ENCODE measurements at places on chromosomes 3 and 15.

DNA sequence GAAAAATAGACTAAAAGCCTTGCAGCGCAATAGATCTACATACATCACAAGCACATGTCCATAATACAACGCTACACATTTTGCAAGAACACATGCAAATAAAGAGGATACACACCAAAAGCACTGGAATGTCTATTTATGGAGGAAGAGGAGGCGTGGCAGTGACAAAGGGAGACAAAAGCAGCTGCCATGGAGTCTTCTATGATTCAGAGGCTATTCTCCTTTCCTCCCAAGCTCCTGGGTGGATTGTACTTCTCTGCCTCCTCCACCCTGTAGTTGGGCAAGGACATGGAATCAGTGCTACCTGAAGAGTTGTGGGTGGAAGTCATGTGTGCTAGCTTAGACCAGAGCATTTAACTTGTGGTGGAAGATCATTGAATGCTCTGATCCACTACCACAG is 57.9 kb upstream of the ABHD2 start:
- no peak for DNase-seq

DNA sequence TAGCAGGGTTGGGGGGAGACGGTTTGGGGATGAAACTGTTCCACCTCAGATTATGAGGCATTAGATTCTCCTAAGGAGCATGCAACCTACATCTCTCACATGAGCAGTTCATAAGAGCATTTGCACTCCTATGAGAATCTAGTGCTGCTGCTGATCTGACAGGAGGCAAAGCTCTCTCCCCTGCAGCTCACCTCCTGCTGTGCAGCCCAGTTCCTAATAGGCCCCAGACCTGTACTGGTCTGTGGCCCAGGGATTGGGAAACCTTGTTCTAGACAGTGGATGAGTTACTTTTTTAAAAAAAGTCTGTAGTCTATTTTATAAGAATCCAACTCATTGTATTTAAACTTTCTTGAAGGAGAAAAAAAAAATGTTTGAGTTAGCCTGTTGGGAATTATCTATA is 100.0 kb downstream of the HHLA2 start:
- no peak for DNase-seq

- DNase-seq = peak; percentile 85
These were observed 300.0 kb upstream of the TPM1 start for GRCh38 chr15:62742409-62743171.

DNA sequence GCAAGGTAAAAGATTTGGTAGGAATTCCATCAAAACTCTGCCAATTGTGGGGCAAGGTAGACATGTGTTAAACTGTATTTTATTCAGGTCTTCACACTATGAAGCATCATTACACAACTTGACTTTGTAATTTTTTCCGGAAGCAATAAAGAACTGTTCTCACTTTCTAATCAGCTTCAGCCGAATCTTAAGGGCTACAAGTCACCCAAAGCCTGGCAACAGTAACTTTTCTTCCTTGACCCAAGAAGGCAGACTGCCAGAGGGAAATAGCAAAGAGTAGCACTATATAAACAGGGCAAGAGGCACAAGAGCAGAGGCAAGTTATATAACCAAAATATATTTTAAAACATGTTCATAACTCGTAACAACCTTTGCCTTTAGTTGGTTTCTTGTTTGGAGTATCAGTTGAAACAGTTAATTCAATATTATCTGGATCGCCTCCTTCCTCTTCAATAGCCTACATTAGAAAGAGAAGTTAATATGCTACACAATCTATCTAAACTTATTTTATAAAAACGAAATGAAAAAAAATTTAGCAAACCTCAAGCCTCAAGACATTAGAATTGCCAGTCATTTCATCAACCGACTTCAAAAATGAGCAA is 1.4 kb downstream of the SLTM start:
- DNase-seq = peak; percentile 29

DNA sequence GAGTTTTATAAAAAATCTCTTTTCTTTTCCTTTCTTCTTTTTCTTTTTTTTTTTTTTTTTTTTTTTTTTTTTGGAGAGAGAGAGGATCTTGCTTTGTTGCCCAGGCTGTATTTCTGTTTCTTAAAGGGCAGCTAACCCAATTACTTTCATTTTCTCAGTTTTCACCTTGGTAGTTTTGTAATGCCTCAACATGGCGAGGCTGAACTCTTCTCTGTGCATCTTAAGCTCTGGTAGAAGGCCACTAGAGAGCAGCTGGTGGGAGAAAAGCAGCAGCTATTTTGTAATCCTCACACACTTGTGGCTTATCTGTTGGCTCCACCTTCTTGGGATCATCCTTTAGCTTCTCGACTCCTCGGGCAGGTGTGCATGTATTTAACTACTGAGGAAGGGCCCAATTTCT is 152.2 kb upstream of the MEIS2 start:
- no peak for DNase-seq

Data from NCI-H1105 treated with DMSO at 0.1 percent for 48 hours (cell line).